ENCODE measurements at places on chromosomes 1 and 21.
A peak's percentile ranks its signal among the peaks of the same experiment; 100 is the strongest.

DNA sequence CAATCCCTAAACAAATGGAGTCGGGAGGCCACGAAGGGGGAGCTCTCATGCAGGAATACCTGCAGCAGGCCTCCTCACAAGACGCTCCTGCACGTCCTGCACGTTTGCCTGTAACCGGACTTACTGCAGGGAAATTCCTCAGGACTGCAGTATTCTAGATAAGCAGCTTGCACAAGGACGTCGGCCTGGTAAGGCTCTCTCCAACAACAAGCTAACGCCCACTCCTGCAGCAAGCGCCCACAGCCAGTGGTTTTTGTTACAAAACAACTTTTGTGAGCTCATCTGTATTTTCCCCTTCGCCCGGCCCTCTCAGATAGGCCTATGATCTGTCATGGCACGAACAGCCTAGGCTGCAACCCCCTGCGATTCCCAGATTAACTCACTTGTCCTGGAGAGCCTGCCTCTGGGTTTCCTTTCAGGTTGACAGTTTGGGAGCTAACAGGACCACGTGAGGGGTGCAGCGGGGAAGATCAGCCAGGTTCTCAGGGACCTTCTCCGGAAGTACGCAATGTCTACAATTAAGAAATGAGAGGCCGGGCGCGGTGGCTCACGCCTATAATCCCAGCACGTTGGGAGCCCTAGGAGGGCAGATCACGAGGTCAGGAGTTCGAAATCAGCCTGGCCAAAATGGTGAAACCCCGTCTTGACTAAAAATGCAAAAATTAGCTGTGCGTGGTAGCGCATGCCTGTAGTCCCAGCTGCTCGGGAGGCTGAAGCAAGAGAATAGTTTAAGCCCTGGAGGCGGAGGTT is 921 bp upstream of the MIB2 start:
- DNase-seq: peak; percentile 35

DNA sequence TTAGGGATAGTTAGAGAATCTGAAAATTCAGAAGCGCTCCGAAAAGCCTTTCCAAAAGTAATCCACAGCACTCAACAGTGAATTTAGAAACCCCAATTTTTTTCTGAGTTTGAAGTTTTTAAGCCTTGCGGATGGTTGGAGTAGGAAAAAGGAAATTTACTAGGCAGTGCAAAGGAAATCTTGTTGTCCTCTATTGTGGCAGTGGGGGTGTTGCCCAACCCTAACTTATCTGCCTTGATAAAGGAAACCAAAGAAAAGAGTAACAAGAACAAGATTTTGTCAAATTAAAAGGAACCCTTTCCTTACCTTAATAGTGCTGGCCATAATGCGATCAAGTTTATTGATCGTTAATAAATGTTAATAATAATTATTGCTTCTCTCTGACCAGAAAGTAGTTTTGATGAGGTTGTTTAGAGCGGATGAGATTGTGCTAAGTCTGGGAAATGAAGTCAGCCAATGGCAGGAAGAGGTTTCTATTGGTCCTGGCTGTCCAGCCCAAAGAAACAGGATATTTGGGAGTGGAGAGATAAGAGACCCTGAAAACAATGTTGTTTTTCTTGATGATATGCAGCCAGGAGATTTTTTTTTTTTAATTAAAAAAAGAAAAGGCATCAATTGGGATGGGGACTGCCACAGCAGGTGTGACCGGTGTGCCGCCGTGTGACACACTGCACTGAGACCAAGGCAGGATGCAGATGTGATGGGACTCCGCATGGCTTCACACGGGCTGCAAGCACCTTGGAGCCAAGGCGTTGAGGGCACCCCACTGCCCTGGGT is at the start of gene ERG:
Gene ERG, minus strand, starts transcription at position 421 of the 777 bp plus-strand sequence. Its CDS starts 97 bp downstream, at position 324.
- no peak for DNase-seq

DNA sequence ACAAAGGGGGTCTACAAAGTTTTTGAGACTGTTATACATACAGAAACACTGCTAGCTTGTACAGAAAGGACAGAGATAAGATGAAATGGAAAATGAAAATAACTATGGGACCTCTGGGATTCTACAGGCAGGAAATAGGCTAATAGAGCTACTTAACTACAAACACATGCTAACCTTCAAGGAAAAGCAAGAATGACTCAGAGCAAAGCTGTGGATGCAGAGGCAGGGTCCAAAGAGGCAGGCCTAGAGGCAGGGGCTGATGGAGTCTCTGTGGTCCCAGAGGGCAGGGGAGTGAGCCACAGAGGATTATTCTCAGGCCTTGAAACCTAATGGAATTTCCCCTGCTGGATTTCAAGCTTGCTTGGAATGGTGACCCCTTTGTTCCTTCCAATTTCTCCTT is 18.7 kb upstream of the GOLT1A start:
- DNase-seq: no peak

GRCh38 chr21:25283720-25284119 is 323.6 kb downstream of the MRPL39 start:
- no peak for DNase-seq

GRCh38 chr1:153763365-153764225 is 11.6 kb upstream of the SLC27A3 start:
- DNase-seq: no peak

GRCh38 chr1:119715542-119715941 is 3.8 kb downstream of the PHGDH start:
- no peak for DNase-seq

- DNase-seq: no peak
Measured at GRCh38 chr1:201756406-201756805, 72.6 kb upstream of the IPO9 start.

- no peak for DNase-seq
Measured at GRCh38 chr1:111392042-111392441, 35.5 kb downstream of the OVGP1 start.

DNA sequence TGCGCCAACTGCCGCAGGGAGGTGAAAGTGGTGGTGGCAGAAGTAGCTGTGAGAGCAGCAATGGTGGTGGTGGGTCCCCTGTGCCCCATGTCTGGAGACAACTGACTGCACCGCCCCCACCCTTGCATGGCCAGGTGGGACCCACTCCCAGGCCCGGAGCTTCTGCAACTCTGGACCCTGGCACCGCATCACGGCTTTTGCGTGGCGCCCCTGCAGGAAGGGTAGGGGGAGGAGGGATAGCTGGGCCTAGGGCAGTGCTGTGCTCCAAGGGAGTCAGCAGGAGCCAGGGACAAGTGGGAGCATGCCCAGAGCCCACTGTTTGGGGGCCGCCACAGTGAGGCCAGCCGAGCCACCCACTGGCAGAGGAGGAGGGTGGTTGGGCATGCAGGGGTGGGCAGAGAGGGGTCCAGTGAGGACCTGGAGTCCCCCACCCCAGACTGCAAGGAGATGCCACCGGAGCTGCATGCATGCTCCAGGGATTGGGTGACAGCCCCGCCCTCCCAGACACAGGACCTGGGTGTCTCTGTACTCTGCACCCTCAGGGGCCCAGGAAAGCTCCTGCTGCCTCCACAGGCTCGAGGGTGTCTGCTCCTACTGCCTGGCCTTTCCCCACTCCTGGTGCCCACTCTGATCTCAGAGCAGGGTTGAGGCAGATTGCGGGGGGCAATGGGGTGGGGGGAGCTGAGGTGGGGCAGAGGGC is 9.8 kb upstream of the CTTNBP2NL start:
- no peak for DNase-seq

DNA sequence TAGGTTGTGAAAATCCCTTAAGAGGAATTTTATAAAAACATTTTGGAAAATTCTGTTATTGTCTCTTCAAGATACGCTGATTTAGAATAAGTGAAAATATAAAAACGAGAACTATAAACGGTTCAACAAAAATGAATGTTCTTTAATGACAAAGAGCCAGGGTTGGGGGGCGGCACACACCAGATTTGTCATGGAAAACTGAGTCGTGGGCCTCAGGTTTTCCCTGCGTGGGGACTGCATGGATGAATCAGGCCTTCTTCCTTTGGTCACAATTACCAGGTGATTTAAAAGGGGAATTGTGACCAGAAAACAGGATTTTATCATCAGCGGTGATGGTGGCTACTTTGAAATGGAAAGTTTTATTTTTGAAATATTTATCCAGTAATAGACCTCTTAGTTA is 8.6 kb downstream of the LHX4 start:
- no peak for DNase-seq

- DNase-seq: no peak
Measured at GRCh38 chr1:36023098-36023769, 60.7 kb upstream of the TEKT2 start.
